Astrocyte (in vitro differentiated cells and primary cell): ENCODE measurements at places on chromosomes 7 and 10. TPM values are rescaled to one million over a fixed set of nuclear protein-coding genes. Genes with fewer than 3 reads are reported as not detected.

- peak; percentile 51 for DNase-seq
Measured at GRCh38 chr10:119207713-119208552, 562 bp downstream of the GRK5 start.

RGR gene
- not detected in 2 replicates for total RNA-seq

DNA sequence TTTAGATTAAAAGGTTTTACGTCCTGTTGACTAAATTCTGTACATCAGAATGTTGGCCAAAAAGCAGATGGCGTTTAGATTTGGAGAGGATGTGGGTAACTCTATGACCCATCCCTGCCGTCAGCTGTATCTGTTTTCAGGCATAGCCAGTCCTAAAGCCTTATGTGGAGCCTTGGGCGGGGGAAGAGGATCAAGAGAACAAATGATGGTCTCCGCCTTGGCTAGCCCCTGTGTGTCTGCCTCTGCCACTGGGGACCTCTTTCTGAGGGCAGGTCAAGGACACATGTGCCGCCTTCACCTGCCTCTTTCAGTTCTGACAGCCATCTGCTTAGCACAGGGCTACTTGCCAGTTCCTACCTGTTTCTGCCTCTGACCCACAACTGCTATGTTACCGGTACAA is 24.1 kb downstream of the PDSS1 start:
- DNase-seq, result no peak

APBB1IP gene
- total RNA-seq, result 0.23 TPM in 1 of 2 replicates, not detected in the other

- no peak for DNase-seq
Measured at GRCh38 chr7:137395420-137395819, 51.9 kb upstream of the PTN start.

- DNase-seq, result no peak
Measured at GRCh38 chr10:103498936-103499638, 5.6 kb downstream of the NEURL1 start.

DNA sequence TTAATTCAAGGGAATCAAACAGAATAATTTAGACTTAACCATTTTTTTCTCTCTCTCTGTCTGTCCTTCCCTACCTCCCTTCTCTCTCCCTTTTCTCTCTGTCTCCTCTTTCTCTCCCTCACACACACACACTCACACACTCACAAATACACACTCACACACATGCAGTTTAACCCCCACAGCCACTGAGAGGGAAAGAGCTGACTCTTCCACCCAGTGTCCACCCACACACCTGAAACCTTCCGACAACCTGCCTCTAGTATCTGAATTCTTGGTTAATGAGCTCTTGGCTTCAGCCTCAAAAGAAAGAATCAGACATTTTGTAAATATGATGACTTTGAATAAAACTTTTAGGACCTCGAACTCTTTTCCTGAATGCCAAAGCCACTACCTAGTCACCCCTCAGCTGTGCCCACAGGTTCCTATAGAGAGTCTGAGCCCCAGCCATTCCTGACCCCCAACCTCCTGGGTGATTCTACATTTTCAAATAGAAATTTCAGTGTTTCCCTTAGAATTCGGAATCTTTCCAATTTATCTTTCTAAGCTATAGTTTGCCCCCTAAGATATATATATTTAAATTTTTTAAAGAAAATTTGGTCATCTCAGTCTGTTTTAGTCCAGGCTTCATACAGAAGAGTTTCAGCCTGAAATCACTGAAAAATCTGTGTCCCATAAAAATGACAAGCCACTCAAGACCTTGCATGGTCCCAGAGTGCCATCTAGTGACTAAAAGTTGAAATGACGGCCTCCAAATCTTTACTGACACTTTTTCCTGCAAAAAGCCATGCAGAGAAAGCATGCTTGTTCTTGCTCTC is 202.8 kb downstream of the IPMK start:
- peak; percentile 23 for DNase-seq

GRCh38 chr10:88890681-88891381 is 10.8 kb downstream of the STAMBPL1 start:
- peak; percentile 26 for DNase-seq

- DNase-seq, result peak; percentile 6
Measured at GRCh38 chr10:129096065-129096984, 370.7 kb upstream of the MGMT start.

GRCh38 chr10:48923748-48924147 is 15.9 kb downstream of the LRRC18 start:
- no peak for DNase-seq

- DNase-seq, result no peak
Measured at GRCh38 chr7:87220734-87221215, 1.2 kb upstream of the TMEM243 start.

SGCE gene
- total RNA-seq, result 33.4 and 38.3 TPM in 2 replicates

GRCh38 chr10:100130831-100131230 is 49.2 kb upstream of the CPN1 start:
- no peak for DNase-seq

DNA sequence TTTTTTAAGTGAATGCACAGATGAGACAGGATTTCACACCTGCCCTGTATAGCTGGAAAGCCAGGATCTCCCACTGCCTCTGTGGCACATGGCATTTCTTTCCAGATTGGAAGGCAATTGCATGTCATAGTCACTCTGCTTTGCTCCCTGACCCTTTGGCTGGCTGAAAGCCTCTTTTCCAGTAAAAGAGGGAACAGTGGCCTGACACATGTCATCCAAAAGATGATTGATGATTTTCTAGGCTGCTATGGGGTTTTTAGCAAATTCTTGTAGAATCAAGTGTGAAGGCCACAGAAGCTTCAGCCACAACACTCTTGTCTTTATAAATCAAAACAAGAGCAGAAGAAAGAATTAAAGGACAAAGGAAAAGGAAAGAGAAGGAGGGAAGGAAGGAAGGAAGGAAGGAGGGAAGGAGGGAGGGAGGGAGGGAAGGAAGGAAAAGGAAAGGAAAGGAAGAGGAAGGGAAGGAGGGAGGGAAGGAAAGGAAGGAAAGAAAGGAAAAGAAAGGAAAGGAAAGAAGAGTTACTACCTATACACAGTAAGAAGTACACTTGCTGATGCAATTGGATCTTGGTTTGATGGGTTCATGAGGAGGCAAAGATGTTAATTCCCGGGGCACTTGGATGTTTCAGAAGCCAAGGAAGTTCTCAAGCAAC is 158.9 kb upstream of the FRMD4A start:
- no peak for DNase-seq

TPK1 gene
- total RNA-seq, result 2.2 and 2.7 TPM in 2 replicates

DNA sequence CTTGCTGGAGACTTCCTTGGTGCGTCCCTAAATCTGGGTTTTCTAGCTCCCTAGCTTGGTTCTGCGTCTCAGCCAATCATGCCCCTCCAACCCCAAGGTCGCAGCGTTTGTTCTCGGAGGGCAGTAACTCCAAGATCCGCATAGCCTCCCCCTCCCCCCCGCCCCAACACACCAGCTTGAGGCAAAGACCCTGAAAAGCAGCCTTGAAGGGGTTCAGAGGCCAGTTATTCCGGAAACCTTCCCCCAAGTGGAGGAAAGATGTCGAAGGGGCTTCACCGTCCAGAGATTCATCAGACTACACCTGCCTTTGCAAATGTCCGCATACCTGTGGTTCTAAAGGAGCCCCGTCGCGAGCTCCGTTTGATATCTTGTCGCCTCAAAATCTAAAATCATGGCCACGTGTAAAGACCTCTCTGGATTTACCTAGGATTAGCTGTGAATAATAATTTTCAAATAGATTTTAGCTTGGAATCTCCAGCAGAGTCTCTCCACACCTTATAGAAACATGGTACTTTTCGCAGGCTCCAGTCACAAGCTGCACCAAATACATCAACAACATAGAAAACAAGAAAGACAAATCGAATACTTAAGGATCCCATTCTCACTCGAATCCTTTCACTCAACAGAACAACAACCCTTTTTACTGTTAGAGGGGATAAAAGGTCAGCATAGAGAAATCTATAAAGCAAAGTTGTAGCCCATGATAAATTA is 7.9 kb downstream of the DLX6 start:
- DNase-seq, result no peak

DNA sequence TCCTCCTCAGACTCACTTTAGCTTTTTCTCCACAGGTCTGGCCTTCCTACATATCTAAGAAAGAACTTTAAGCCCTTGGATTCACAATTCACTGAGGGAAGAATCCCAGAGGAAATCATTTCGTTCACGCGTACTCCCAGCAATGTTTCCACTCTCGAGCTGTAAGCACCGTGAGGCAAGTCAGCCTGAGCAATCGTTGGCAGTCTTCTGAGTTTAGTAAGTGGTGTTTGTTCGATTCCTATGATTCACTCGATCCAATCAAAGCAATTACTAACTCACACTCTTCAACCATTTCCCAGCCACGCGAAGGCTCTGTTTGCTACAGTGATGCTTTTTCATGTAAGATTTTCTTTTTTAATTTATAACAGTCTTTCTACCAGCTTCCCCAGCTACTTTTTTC is 10.2 kb upstream of the PRLHR start:
- DNase-seq, result no peak

- DNase-seq, result no peak
Measured at GRCh38 chr7:99622596-99622995, 5.8 kb downstream of the ZSCAN25 start.

DNA sequence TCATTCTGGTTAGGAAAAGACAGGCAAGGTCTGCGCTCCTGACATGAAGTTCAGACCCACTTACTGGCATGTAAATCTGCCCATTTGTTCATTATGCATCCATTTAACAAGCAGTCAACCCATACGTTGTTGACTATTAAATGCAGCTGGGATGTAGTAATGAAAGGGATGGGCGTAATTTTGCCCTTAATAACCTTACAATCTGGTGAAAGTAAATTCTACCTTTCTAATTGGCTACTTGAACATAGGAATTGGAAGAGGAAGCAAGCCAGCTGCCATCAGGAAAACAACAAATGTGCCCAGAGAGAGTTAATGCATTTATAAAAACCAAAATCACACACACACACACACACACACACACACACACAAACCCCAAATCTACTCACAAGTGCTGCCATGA is 170.2 kb upstream of the PITRM1 start:
- no peak for DNase-seq

GDF10 gene
- total RNA-seq, result 2.2 and 6.1 TPM in 2 replicates

GRCh38 chr10:25666276-25666675 is 267.8 kb upstream of the MYO3A start:
- DNase-seq, result peak; percentile 16

ADCY1 gene
- 1.2 and 1.6 TPM in 2 replicates for total RNA-seq

CYP2C18 gene
- not detected in 2 replicates for total RNA-seq
